Ascending aorta (tissue), 2 donors: ENCODE measurements at places on chromosomes 16 and 17. TPM values are rescaled to one million over a fixed set of nuclear protein-coding genes. Genes with fewer than 3 reads are reported as not detected.

GRCh38 chr17:31148205-31148604 lies 53.4 kb downstream of the NF1 start:
- H3K36me3 ChIP-seq, result no peaks in the 10 kb centered on the region
- H3K4me3 ChIP-seq, result no peak overlapping the region
- no peaks in the 10 kb centered on the region for H3K27me3 ChIP-seq
- no peaks in the 10 kb centered on the region for H3K4me1 ChIP-seq
- DNase-seq, result no peak

DNA sequence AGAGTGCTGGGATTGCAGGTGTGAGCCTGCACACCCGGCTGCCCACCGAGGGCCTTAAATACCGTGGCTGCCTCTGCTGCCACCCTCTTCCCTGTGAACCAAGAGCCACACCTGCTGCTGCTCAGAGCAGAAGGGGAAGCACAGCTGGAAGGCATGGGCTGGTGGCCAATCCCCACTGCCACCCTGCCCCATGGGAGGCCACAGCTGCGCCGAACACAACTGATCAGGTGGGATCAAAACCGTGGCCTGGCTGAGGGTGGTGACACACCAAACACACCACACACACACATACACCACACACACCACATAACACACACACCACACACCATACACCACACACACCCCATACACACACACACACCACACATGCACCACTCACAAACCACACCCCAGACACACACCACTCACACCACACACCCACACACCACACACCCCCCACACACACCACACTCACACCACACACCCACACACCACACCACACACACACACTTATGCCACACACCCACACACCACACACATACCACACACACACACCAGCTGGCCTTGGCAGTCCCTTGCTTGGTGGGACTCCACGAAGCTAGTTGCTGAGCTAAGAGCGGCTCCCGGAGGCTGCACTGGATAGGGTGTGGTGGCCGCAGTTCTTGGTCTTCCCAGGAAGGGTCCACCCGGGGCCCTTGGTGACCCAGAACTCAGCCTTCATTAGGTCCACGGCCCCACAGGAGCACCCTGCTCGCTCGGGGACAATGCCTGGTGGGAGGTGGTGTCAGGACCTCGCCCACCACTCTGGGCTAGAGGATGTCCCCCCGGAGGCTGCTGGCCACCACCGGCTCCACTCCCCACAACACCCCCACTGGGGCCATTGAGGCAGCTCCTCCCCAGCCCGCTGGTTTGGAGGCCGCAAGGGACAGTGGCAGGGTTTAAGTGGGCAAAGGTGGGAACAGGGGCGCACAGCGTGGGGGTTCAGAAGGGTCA lies 14.9 kb downstream of the CEP131 start:
- peaks cover 6% of the 10 kb centered on the region for H3K4me1 ChIP-seq
- H3K36me3 ChIP-seq, result no peaks in the 10 kb centered on the region
- H3K27me3 ChIP-seq, result no peaks in the 10 kb centered on the region
- H3K4me3 ChIP-seq, result no peak overlapping the region
- no peak for DNase-seq

DNA sequence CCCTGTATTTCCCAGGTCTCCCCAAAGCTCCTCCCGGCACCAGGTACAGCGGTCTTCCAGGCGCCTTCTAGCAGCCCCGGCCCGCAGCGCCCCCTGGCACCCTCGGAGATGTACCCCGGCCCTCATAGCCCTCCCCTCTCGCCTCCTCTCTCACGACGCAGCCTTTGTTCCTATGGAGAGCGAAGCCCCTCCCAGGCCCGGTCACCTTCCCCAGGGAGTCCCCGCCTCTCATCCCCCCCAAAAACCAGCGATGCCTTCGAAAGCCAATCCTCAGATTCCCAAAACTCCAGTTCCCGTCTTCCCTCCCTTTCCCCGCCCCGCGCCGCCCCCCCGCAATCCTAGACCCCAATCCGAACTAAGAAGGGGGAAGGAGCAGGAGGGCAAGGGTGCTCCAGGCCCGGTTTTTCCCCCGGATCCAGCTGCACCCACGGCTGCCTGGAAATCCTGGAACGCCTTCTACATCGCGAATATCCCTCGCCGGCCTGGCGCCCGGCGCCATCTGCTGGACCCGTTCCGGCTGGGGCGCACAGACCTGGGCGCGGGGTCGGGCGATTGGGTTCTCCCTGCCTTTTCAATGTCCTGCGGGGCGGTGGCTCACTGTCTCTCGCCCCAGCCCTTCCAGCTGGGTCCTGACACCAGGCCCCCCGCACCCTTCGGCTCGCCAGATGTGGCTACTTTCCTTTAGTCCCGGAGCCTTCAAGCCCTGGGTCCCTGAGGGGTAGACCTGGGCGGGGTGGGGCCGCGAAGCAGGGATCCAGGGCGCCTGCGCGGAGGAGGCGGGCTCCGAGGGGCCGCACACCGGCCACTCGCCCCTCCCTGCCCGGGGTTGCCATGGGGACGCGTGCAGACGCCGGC lies at the start of gene DNAH2:
DNAH2 (plus strand) TSS at position 844 of the 855 bp plus-strand sequence. CDS start 1,991 bp downstream, outside the sequence.
- peak; percentile 28 for DNase-seq
- no peaks in the 10 kb centered on the region for H3K27me3 ChIP-seq
- peak within 1 kb of the TSS; percentile 73 for H3K4me3 ChIP-seq
- H3K4me1 ChIP-seq, result peaks cover 18% of the 10 kb centered on the region
- H3K36me3 ChIP-seq, result no peaks in the 10 kb centered on the region

GRCh38 chr17:72404872-72405271 lies 284.1 kb downstream of the SOX9 start:
- H3K4me3 ChIP-seq, result no peak overlapping the region
- no peak for DNase-seq
- no peaks in the 10 kb centered on the region for H3K36me3 ChIP-seq
- no peaks in the 10 kb centered on the region for H3K27me3 ChIP-seq
- no peaks in the 10 kb centered on the region for H3K4me1 ChIP-seq

GRCh38 chr17:48541577-48542113 lies 3.3 kb downstream of the HOXB2 start:
- H3K27ac ChIP-seq, result peak overlapping the region; percentile 93
- peaks cover 28% of the 10 kb centered on the region for H3K4me1 ChIP-seq
- H3K36me3 ChIP-seq, result peaks cover 7% of the 10 kb centered on the region
- no peak for DNase-seq
- H3K4me3 ChIP-seq, result peak overlapping the region; percentile 83

GRCh38 chr16:57372372-57373116 lies at the start of gene CX3CL1:
Gene CX3CL1 (plus strand): TSS chr16:57372490. CDS start chr16:57372569, 79 bp downstream.
- H3K36me3 ChIP-seq, result no peaks in the 10 kb centered on the region
- H3K4me3 ChIP-seq, result peak within 1 kb of the TSS; percentile 75
- peak; percentile 95 for DNase-seq
- H3K27me3 ChIP-seq, result no peaks in the 10 kb centered on the region
- peak within 1 kb of the TSS; percentile 99 for H3K27ac ChIP-seq

DNA sequence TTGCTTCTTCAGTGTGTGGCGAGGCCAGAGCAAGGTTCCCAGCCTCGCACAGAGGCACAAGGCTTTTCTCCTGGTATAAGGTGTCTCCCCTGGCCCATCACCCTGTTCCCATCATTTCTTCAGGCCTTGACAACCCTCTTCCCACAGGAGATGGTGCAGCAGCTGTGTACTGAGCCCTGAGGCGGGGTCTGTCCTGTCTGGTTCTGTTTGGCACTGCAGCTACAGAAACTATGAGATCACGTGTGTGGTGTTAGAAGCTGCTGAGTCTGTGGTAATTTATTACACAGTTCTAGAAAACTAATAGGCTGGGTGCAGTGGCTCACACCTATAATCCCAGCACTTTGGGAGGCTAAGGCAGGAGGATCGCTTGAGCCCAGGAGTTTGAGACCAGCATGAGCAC lies 7.2 kb downstream of the PLA2G15 start:
- H3K27ac ChIP-seq, result peak overlapping the region; percentile 88
- H3K4me3 ChIP-seq, result no peak overlapping the region
- no peak for DNase-seq
- peaks cover 17% of the 10 kb centered on the region for H3K4me1 ChIP-seq
- H3K36me3 ChIP-seq, result peaks cover 61% of the 10 kb centered on the region
- no peaks in the 10 kb centered on the region for H3K27me3 ChIP-seq

GRCh38 chr16:105521-105920 lies 27.5 kb downstream of the MPG start:
- H3K27ac ChIP-seq, result no peak overlapping the region
- H3K36me3 ChIP-seq, result peaks cover 15% of the 10 kb centered on the region
- H3K4me1 ChIP-seq, result peaks cover 17% of the 10 kb centered on the region

DNA sequence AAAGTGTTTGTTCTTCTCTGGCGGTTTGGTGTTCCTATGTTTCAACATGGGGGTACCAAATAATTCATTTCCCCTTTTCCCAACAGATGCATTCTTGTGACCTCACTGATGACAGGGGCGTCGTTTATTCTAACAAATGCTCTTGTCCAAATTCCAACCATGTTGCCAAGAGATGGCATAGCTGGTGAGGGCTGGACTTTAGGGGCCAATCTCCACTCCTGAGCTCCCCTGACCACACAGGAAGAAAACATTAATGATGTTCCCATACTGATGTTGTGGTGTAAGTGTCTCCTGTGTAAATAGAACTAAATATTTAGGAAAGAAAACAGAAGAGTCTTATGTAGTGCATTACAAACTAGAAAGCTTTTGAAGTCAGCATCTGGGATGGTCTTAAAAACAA lies 431.6 kb downstream of the CDH13 start:
- H3K36me3 ChIP-seq, result no peaks in the 10 kb centered on the region
- H3K27me3 ChIP-seq, result no peaks in the 10 kb centered on the region
- no peak overlapping the region for H3K4me3 ChIP-seq
- no peaks in the 10 kb centered on the region for H3K4me1 ChIP-seq
- no peak overlapping the region for H3K27ac ChIP-seq

DNA sequence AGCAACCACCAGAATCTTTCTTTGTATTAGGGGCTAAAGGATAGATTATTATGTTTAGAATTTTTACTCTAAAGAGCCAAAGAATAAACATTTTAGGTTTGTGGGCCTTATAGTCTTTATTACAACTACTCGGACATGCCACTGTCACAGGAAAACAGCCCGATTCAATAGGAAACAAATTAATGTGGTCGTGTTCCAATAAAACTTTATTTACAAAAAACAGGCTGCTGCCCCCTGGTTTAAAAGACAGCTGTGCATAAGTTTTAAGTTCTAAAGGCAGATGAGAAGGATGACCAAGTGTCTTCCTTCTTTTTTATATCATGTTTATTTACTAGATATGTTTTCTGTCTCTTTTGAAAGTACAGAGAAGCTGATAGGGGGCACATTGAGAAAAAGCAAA lies 166.5 kb downstream of the HS3ST3A1 start:
- H3K27ac ChIP-seq, result no peak overlapping the region
- H3K27me3 ChIP-seq, result no peaks in the 10 kb centered on the region
- no peak for DNase-seq

DNA sequence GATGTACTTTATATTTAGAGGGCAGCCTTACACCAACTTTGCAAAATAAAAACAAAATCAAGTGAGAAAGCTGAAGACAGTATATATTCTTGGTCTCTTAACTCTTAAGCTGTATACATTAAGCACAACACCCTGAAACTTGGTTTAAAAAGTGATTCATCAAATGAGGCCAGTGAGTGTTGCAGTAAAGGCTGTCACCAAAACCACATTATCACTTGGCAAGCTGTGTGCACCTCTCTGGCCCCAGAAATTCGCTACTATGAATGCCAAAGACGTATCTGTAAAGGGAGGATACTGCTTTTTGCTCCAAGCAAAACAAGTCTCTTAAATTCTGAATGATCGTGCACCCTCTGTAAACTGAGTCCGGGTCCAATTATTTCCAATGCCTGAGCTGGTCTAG lies 163.9 kb downstream of the ZFHX3 start:
- H3K27me3 ChIP-seq, result no peaks in the 10 kb centered on the region
- H3K36me3 ChIP-seq, result peaks cover 31% of the 10 kb centered on the region
- no peak for DNase-seq
- H3K4me3 ChIP-seq, result no peak overlapping the region
- no peaks in the 10 kb centered on the region for H3K4me1 ChIP-seq

DNA sequence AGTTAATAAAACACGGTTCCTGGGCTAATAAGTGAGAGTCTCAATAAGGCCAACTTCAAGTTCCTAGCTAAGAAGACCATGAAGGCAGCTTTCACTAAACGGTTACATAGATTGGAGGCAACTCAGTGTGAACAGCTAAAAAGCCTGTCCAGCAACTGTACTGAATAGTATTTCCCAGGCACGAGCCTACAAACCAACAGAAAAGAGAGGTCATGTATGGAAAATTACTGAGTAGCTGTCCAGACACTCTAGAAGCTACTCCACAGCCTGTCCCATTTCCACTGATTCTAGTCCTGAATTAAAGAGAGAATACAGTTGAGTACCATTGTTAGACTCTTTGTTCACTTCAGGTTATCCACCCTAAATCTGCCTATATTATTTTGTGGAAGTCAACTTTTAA lies 36.5 kb upstream of the C17orf78 start:
- no peaks in the 10 kb centered on the region for H3K36me3 ChIP-seq
- no peak overlapping the region for H3K27ac ChIP-seq
- no peaks in the 10 kb centered on the region for H3K27me3 ChIP-seq
- DNase-seq, result no peak

GRCh38 chr16:50697881-50698767 lies 4.7 kb downstream of the NOD2 start:
- peak overlapping the region; percentile 50 for H3K27ac ChIP-seq
- DNase-seq, result no peak
- peaks cover 3% of the 10 kb centered on the region for H3K4me1 ChIP-seq
- no peaks in the 10 kb centered on the region for H3K27me3 ChIP-seq
- no peaks in the 10 kb centered on the region for H3K36me3 ChIP-seq

DNA sequence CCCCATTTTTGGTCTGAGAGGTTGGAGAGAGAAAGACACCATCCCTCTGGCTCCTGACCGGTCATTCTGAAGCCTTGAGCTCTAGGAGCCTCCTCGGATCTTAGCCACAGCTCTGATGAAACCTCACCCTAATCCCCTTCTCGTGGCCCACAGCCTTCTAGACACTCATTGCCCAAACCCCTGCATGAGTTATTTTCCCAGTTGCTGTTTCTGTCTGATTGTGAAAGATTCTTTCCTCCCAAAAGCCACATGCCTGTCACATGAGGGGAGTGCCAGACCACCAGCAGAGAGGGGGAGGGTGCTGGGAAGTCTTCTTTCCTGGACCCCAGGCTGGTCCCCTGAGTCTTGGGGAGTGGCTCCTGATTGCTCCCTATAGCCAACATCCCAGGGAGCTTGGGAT lies 17.6 kb upstream of the ABR start:
- no peak overlapping the region for H3K27ac ChIP-seq

- no peak for DNase-seq
- no peaks in the 10 kb centered on the region for H3K4me1 ChIP-seq
- no peak overlapping the region for H3K27ac ChIP-seq
- no peaks in the 10 kb centered on the region for H3K36me3 ChIP-seq
Observed at GRCh38 chr16:71555230-71555891, 21.5 kb downstream of the TAT start.

DUSP3 gene
- 70.5 TPM for total RNA-seq

ATXN1L gene
- 11.8 TPM for total RNA-seq

NEK8 gene
- 3.2 TPM for total RNA-seq

EVPL gene
- total RNA-seq, result not detected

TNFSF13 gene
- 17.5 TPM for total RNA-seq

SKAP1 gene
- total RNA-seq, result not detected

AATF gene
- total RNA-seq, result 19.5 TPM
